Heart right ventricle (tissue), 16 donors: ENCODE measurements at places on chromosomes 2 and 18. TPM values are rescaled to one million over a fixed set of nuclear protein-coding genes. Genes with fewer than 3 reads are reported as not detected.
A peak's percentile ranks its signal among the peaks of the same experiment; 100 is the strongest.

- no peak for DNase-seq
- no peak overlapping the region for H3K4me3 ChIP-seq
- no peaks in the 10 kb centered on the region for H3K27me3 ChIP-seq
- H3K4me1 ChIP-seq, result no peaks in the 10 kb centered on the region
These were observed 135.6 kb upstream of the KYNU start for GRCh38 chr2:142741764-142742269.

DNA sequence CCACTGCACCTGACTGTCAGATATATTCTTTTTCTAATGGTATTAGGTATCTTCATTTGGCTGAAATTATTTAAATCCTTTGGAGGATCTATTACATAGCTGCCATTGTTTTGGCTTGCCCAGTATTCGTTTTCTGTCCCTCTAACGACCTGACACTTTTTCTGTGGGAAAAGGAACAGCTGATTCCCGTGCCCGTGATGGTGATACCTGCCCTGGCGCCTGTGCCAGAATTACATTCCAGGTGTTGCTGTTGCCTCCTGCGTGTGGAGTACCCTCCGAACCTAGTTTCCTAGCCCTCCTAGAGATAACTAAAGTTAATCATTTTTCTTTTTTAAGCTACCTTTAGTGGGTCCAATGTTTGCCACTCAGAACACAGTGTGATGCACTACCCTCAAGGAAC lies 14.0 kb downstream of the HOXD1 start:
- DNase-seq, result no peak
- no peaks in the 10 kb centered on the region for H3K36me3 ChIP-seq
- peaks cover 20% of the 10 kb centered on the region for H3K27me3 ChIP-seq
- no peak overlapping the region for H3K4me3 ChIP-seq
- no peak overlapping the region for H3K27ac ChIP-seq

GRCh38 chr2:9914384-9915065 lies 37.0 kb upstream of the GRHL1 start:
- no peak overlapping the region for H3K27ac ChIP-seq
- peaks cover 8% of the 10 kb centered on the region for H3K4me1 ChIP-seq
- no peaks in the 10 kb centered on the region for H3K27me3 ChIP-seq
- no peak overlapping the region for H3K4me3 ChIP-seq

DNA sequence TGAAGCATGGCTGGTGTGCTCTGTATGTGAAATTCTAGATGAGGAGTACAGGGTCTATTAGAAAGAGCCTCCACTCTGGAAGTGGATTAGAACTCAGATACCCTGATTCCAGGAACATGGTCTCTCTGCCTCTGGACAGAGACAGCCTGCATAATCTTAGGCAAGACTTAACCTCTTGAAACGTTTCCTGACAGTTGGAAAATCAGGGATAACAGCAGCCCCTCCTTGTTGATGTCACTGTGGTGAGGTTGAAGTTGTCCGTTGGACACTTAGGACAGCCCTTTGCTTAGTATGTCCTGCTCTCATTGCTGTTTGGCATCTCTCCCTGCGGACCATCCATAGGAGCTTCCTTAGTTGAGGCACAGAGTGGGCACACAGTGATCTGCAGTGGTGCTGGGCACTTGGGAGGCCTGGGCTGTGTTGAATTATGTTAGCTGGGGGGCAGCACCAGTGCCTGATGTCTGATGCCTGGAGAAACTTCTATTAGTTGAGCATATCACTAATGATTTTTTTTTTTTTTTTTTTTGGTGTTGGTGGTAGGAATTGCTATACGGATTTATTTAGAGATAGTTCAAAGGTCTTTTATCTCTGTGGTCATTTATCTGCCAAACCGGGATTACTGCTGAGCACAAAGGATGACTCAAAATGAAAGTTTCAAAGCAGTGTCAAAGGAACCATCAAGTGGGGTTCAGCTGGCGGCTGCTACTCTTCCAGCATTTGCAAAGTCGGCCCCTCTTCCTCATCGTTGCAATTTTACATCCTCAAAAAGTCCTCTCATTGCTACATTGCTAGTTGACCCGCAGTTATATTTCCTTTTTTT lies 28.8 kb downstream of the SETBP1 start:
- no peak overlapping the region for H3K4me3 ChIP-seq
- H3K27me3 ChIP-seq, result no peaks in the 10 kb centered on the region
- no peaks in the 10 kb centered on the region for H3K36me3 ChIP-seq
- no peak for DNase-seq
- peak overlapping the region; percentile 45 for H3K27ac ChIP-seq

GRCh38 chr2:218880859-218881594 lies 375 bp downstream of the WNT10A start:
- no peak overlapping the region for H3K4me3 ChIP-seq
- no peak for DNase-seq
- H3K27ac ChIP-seq, result no peak overlapping the region
- peaks cover 71% of the 10 kb centered on the region for H3K27me3 ChIP-seq
- H3K4me1 ChIP-seq, result peaks cover 27% of the 10 kb centered on the region

DNA sequence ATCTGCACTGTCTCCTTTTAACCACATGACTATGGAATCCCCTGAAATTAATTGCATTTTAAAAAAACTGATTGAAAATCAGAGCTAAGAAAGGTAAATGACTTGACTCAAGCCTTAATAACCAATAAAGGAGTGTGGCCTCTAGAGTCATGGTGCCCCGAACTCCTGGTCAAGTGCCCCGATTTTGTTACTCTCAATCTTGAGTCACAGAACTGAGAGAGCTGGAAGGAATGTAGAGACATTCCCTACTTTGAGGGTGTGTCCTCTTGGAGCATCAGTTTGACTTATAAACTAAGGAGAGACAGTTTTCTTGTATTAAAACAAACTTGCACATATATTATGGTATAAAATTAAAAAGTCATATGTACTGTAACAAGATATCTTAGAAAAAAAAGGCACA lies 2.4 kb downstream of the WDR43 start:
- no peak overlapping the region for H3K4me3 ChIP-seq
- H3K36me3 ChIP-seq, result no peaks in the 10 kb centered on the region
- no peak for DNase-seq
- H3K4me1 ChIP-seq, result peaks cover 26% of the 10 kb centered on the region

GRCh38 chr2:161238560-161239325 lies 69.5 kb upstream of the PSMD14 start:
- DNase-seq, result peak; percentile 69

DNA sequence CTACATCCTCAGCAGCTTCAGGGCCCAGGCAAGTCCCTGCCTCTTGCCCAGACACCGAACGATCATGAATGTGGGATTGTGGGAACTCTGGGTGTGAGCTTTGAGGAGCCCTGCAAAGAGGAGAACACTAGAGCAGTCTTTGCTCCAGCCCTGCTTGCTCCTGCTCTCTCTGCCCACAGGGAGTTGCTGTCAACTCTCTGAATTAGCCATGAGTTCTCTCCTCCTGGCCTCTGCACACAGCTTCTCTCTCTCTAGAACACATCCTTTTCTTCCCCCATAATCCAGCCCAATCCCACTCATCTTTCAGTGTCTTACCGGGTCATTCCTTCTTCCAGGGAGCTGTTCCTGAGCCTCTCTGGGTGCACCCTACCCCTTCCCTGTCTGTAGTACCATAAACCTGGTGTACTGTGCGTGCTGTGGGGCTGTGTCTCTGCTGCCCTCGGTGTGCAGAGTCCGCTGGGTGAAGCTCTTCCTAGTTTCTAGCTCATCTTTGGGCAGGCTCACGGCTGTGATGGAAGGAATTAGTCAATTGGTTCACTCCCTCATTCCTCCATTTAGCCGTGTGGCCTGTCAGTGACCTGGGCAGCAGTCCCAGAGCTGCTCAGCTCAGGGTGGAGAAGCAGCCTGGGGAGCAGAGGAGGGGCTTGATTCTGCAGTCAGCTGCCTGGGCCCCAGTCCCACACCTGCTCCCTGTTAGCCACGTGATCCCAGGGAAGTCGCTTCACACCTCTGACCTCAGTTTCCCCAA lies 132.9 kb upstream of the HDAC4 start:
- no peak overlapping the region for H3K4me3 ChIP-seq
- H3K4me1 ChIP-seq, result no peaks in the 10 kb centered on the region
- H3K36me3 ChIP-seq, result no peaks in the 10 kb centered on the region
- no peak for DNase-seq
- H3K27me3 ChIP-seq, result peaks cover 6% of the 10 kb centered on the region

DNA sequence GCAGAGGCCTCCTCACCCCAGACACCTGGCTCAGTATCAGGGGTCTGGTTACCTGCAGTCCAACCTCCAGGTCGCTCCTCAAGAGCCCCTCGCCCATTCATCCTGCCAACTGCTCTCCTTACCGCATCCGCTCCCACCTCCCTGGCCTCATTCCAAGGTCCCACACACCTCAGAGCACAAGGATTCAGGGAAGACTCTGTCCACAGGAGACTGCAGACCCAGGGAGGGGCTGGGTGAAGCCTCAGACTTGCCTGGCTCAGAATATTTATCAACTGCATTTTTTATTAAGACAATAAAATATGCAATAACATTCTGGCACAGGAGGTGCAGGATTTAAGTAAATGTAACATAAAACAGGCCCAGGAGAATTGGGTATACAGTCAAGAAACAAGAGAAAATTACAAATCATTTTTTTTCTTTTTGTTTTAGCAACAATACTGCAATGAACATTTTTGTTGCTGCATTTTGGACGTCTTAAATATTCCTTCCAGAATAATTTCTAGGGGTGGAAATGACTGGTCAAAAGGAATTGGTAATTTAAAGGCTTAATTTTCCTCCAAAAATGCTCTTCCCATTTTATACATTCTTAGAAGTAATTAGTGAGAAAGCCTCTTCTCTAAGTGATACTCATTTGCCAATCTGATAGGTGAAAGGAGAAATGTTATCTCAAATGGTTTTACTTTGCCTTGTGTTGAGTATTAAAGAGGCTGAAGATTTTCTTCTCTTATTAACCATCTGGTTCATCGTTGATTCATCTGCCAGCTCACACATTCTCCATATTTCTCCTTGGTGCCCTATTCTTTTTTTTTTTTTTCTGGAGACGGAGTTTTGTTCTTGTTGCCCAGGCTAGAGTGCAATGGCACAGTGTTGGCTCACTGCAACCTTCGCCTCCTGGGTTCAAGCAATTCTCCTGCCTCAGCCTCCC lies 42.5 kb downstream of the TEX44 start:
- no peak overlapping the region for H3K27ac ChIP-seq
- DNase-seq, result no peak
- no peak overlapping the region for H3K4me3 ChIP-seq
- no peaks in the 10 kb centered on the region for H3K27me3 ChIP-seq
- H3K4me1 ChIP-seq, result peaks cover 11% of the 10 kb centered on the region

DNA sequence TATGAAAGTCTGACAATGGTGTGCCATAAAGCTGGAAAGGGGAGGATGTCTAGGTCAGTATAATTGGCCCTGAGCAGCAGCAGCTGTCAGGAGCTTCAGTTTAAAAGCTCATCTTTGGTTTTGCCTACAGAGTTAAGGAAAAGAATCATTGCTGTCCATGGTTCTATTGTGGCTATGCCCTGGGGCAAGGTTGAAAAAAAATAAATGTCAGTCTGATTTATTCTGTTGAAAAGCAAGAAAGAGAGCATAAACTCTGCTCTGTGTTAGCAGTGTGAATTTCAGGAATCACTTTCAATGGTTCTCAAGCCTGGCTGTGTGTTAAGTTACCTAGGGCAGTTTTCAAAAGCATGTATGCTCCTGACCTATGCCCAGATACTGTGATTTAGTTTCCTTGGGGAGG lies 446.7 kb downstream of the SETBP1 start:
- no peak overlapping the region for H3K27ac ChIP-seq
- DNase-seq, result no peak
- H3K4me3 ChIP-seq, result no peak overlapping the region
- H3K27me3 ChIP-seq, result no peaks in the 10 kb centered on the region

- no peaks in the 10 kb centered on the region for H3K36me3 ChIP-seq
- peaks cover 21% of the 10 kb centered on the region for H3K27me3 ChIP-seq
- H3K4me1 ChIP-seq, result peaks cover 9% of the 10 kb centered on the region
- H3K4me3 ChIP-seq, result no peak overlapping the region
- DNase-seq, result no peak
These were observed 247.8 kb downstream of the EIPR1 start for GRCh38 chr2:3129867-3130266.

The NAB1 gene
- 28.5 TPM for total RNA-seq

The VWC2L gene
- not detected for total RNA-seq

The ERFE gene
- total RNA-seq, result not detected
